Left colon (tissue), 2 donors: ENCODE measurements at places on chromosomes 6 and 20.

GRCh38 chr20:51402201-51402600 lies 140.3 kb downstream of the NFATC2 start:
- DNase-seq, result no peak

GRCh38 chr6:128241216-128241615 lies 279.2 kb downstream of the PTPRK start:
- no peak for DNase-seq

DNA sequence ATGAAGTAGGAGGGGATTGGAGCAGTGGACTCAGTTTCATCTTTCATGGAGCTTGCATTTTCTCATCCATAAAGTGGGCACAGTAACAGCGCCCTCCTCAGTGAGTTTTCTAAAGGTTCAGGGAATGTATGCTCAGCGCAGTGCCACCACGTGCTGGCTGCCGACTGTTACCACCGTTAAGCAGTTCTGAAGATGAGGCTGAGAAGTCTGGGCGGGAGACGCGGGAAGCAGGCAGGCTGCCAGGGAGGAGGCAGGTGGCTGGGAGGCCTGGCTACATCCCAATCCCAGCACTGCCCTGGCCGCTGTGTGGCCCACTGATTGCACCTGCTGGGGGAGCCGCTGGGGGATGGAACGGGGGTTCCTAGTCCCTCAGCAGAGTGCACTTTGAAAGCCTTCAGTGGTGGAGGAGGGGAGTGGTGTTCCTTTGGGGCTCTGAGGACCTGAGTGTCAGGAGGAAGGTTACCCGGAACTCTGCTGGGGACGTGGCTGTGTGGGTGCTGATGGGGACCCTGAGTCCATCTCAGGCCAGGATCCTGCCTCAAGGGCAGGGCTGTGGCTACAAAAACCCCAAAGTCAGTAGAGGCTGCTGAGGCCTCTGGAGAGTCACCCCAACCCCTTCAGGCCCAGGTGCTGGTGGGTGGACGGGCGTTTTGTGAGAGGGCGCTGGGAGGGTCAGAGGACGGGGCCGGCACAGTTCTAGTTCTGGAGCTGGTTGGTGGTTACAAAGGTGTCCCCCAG lies 28.0 kb upstream of the PHACTR3 start:
- no peak for DNase-seq

GRCh38 chr6:105587349-105588122 lies 184.7 kb upstream of the PREP start:
- no peak for DNase-seq

- DNase-seq, result no peak
Observed at GRCh38 chr6:161429921-161430490, 156.1 kb upstream of the AGPAT4 start.

GRCh38 chr6:81718126-81718525 lies 34.4 kb downstream of the TENT5A start:
- no peak for DNase-seq

DNA sequence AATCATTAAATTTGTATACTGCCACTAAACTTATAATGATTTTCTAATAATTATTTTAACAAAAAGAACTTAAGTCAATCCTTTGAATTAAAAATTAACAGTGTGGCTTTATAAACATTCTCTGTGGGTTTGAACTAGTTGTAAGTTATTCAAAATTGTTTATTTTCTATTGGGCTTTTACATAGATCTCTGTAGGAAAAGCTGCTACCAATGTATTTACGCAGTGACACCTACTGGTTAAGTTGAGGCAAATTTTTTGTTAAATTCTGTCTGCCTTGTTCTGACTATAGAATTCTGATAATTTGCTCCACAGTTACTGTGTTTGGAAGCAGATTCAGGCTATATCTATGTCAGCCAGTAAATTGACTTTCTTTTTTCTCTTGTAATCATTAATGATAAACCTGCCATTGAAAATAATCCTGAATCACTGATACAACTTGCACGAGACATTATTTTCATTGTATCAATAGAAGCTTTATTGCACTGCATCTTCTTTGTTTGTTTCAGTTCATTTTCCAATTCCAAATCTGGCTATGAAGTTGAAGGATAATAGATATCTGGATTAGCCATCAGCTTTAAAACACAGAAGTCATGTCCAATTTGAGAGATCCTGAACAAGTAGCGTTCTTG lies 66.0 kb upstream of the UTRN start:
- no peak for DNase-seq

DNA sequence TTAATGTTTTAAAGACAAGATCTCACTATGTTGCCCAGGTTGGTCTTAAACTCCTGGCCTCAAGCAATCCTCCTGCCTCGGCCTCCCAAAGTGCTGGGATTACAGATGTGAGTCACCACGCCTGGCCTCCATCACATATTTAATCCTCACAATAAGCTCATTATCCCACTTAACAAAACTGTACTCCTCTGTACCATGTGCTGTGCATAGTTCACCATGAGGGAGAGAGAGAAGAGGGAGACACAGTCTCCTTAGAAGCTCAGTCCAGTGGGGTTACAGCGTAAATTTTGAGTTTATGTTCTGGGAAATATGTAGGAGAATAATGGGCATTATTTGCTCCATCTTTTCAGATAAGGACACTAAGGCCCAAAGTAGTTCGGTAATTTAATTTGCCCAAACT lies 7.9 kb upstream of the CPNE5 start:
- DNase-seq, result no peak

- DNase-seq, result no peak
Observed at GRCh38 chr20:63238031-63238430, 2.3 kb downstream of the BIRC7 start.

GRCh38 chr20:57580478-57581201 lies 19.7 kb downstream of the PCK1 start:
- DNase-seq, result peak; percentile 17

DNA sequence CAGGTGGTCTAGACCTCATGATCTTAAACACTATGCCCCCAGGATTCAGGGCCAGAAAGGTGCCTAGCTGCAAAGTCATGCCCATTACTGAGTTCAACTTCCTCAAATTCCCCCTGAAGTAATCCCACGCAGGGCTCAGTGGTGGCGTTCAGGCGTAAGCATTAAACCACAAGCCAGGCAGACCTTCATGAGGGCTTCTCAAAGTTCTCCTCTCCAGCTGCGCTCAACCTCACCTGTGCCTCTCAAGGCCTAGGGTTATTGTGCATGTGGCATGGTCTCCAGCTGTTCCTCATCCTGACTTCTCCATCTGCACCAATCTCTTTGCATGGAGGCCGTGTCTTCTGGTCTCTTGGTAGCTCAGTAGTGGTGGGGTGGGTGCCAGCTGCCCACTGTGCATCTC lies 113.6 kb downstream of the TSHZ2 start:
- no peak for DNase-seq

DNA sequence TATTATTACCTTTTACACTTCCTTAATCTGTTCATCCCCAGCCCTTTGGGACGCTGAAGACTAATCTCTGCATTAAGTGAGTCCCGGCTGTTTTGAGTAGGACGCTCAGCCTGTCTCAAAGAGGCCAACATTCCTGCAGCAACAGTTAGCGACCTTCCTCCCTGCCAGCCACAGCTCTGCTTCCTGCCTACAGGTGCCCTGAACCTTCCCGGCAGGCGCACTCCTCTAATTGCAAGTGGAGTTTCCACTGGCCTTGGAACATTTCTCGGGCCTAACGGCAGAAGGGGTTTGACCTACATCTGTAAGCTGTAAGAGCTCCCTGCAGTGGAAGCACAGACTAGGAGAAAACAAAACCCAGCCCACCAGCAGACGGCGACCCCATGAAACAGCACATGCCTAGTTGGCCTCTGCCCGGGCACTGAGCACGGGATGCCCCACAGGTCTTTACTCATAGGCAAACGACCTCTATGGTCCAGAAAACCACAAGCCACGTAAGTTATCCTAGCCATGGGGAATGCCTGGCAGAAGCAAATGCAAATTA lies 137.9 kb downstream of the DTNBP1 start:
- no peak for DNase-seq

DNA sequence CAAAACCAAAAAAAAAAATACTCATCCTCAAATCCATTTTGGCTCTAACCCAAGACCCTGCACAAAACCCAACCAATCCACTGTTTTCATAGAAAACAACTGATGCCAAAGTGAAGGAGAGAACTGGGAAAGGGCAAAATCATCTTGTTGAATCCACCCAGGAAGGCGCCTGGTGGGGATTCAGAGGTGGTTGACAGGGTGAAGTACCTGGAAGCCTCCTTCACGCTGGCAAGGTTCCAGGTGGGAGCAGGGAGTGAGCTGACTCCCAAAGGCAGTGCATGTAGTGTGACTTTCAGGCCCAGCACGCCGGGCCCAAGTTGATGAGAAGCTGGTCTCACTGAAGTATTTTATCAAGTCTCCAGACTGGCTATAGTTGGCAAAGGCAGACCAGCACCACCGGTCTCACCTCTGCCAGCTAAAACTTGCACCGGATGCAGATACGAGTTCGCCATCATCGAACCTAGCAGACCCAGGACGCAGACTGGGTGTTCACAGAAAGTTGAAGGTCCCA lies 16.5 kb downstream of the PPP1R10 start:
- DNase-seq, result no peak

DNA sequence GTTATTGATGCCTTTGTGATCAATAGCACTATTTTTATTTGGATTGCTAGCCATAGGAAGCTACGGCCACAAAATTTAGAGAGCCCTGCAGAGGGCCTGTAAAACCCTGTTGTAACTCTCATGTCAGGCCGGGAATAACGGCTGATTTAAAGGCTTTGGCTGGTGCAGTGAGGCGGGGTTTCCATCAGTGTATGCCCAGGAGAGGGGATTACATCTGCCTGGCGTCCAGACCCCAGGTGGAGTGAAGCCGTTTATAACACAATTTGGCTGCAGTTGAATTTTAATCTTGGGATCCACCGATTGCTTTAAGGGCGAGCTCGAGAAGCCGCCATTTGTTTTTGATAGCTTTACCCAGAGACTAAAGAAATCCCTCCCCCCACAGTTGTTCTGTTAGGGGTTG lies 29.1 kb upstream of the APCDD1L start:
- DNase-seq, result no peak
